ENCODE measurements at places on chromosomes 2 and 18. TPM values are rescaled to one million over a fixed set of nuclear protein-coding genes. Genes with fewer than 3 reads are reported as not detected.

The LIMS2 gene
- total RNA-seq: 32.9 TPM

The HOXD3 gene
- 0.12 TPM for total RNA-seq

The CAPN14 gene
- 0.21 TPM for total RNA-seq

The REG3G gene
- not detected for total RNA-seq

The KLHL30 gene
- 31.7 TPM for total RNA-seq

- DNase-seq: no peak
Observed at GRCh38 chr18:55443776-55444175, 144.2 kb downstream of the TCF4 start.

GRCh38 chr2:165448406-165448805, 21.1 kb upstream of the CSRNP3 start:
- no peak for DNase-seq

DNA sequence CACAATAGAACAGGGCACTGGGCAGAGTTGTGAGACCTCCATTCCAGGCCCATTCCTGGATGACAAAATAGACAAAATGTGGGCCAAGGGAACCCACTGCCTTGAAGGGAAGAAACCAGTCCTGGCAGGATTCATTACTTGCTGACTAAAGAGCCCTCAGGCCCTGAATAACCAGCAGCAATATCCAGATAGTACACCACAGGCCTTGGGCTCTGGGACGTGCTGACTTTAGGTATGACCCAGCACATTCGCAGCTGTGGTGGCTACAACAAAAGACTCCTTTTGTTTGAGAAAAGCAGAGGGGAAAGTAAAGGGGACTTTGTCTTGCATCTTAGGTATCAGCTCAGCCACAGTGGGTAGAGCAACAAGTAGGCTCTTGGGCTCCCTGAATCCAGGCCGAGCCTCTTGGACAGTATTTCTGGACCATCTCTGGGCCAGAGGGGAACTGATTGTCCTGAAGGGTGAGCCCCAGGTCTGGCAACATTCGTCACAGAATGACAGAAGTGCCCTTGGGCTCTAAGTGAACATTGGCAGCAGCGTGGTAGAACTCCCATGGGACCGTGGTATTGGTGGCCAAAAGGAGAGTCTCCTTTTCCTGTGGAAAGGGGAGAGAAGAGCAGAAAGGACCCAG, 89.9 kb upstream of the CD226 start:
- no peak for DNase-seq

DNA sequence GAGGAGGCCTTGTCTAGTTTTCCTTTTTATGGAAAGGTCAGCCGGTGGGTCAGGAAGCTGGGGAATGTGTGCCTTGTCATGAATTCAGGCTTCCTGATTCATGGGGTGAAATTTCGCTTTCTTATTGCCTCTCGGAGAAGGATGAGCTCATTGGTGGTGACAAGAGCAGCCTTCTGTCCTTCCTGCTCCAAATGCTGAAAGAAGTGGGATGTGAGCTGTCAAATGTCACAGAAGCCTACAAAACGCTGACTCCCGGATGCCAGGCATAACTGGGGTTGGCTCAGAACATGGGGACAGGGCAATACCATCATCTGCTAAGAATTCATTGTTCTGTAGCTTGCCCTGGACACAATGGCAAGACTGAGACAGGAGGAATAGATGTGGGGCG, 55.8 kb upstream of the FAM136A start:
- no peak for DNase-seq

GRCh38 chr2:11122380-11122779, 32.9 kb upstream of the SLC66A3 start:
- no peak for DNase-seq

GRCh38 chr2:32565902-32566301, 61.9 kb upstream of the TTC27 start:
- no peak for DNase-seq

DNA sequence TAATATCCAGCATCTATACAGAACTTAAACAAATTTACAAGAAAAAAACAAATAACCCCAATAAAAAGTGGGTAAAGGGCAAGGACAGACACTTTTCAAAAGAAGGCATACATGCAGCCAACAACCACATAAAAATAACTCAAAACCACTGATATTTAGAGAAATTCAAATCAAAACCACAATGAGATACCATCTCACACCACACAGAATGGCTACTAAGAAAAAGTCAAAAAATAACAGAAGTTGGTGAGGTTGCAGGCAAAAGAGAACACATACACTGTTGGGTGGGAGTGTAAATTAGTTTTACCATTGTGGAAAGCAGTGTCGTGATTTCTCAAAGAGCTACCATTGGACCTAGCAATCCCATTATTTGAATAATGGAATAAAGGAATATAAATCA, 1973.9 kb upstream of the LRRTM1 start:
- DNase-seq: no peak

DNA sequence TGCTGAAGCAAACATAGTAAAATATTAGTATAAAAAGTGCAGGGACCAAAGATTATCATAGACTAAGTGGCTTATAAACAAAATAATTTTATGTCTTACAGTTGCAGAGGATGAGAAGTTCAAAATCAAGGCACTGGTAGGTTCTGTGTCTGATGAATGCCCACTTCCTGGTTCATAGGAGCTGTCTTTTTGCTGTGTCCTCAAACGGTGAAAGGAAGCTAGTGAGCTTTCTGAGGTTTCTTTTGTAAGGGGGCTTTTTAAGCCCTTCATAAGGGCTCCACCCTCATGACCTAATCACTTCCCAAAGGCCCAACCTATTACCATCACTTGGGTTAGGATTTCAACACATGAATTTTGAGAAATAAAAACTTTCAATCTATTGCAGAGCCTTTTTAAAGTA, 946.7 kb upstream of the ACVR2A start:
- no peak for DNase-seq
